AG09319 (cell line): ENCODE measurements at places on chromosomes 12 and 14.
A peak's percentile ranks its signal among the peaks of the same experiment; 100 is the strongest.

DNA sequence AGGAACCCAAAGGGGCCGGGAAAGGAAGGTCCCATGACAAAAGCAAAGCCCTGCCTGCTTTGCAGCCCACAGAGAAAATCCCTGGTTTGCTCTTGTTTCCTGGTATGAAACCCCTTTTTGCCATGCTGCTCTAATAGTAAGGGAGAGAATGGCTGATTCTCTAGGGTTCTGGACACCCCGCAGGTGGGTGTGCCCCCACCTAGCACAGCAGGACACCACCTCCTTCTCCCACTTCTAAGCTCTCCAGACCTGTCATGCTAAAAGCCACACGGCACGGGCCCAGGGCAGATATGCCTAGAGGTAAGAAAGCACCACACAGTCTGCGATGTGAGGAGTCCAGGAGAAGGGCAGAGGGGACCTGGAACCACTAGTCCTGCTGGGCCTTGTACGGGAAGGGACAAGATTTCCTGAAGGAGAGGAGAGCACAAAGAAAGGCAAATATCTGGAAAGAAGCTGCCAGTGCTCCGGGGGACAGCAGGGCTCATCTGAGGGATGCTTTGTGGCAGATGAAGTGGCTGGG is 113.3 kb downstream of the BCL11B start:
- DNase-seq: no peak

DNA sequence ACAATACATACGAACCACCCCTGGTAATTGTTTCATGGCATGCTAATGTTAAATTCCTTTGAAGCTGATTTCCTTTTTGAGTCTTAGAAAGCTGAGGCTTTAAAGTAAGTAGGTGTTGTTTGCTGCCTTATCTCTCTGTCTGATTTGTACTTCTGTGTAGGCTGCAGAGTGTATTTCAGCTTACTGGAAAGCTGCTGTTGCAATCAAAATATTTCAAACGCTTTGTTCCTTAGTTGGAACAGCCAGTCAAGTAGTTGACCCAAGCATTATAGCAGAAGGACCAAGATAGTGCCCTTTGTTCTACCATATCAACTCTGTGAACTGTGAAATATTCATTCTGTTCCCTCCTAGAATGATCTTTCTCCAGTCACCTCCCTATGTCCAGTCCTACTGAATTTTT is 3.1 kb downstream of the PKP2 start:
- DNase-seq: no peak

DNA sequence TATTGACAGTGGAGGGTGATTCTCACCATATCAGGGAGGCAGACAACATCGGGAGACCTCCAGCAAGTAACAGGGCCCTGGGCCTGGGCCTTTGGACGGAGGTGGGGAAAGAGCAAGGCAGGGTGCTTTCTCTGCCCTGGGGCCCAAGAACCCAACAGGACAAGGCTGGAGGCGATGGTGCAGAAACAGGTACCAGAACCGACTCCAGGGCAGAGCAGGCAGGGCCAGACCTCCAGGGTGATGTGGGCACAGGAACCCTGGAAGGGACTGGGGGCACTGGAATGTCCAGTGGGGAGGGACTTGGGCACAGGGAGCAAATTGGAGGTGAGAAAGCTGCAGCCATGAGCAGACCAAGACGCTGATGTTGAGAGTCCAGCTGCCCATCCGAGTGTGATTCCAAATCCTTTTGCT is 44.4 kb downstream of the PRMT8 start:
- DNase-seq: no peak

- DNase-seq: no peak
Observed at GRCh38 chr12:66140731-66141130, 10.2 kb upstream of the LLPH start.

DNA sequence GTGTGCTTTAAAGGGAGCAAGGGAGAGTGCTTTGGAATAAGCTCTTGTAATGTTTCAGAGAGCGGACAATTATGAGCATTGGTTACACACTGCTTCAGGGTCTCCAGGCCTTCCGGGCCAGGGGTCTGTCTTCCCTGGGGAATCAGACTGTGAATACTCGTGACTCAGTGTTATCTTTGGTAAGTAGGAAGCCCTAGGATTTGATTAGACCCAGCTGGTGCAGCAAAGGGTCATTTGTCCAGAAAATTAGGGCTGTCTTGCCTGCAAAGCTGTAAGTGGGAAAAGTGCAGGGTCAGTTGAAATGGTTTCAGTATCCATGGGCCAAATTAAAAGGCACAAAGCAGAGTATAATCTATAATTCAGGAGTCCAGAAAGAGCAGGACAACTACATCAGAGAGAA is 475.6 kb downstream of the MED13L start:
- no peak for DNase-seq

- no peak for DNase-seq
Observed at GRCh38 chr14:52060080-52060479, 8.8 kb downstream of the NID2 start.

- peak; percentile 63 for DNase-seq
Observed at GRCh38 chr12:13230500-13230899, 34.0 kb downstream of the EMP1 start.

- no peak for DNase-seq
Observed at GRCh38 chr12:69840727-69841126, 15.7 kb downstream of the MYRFL start.

DNA sequence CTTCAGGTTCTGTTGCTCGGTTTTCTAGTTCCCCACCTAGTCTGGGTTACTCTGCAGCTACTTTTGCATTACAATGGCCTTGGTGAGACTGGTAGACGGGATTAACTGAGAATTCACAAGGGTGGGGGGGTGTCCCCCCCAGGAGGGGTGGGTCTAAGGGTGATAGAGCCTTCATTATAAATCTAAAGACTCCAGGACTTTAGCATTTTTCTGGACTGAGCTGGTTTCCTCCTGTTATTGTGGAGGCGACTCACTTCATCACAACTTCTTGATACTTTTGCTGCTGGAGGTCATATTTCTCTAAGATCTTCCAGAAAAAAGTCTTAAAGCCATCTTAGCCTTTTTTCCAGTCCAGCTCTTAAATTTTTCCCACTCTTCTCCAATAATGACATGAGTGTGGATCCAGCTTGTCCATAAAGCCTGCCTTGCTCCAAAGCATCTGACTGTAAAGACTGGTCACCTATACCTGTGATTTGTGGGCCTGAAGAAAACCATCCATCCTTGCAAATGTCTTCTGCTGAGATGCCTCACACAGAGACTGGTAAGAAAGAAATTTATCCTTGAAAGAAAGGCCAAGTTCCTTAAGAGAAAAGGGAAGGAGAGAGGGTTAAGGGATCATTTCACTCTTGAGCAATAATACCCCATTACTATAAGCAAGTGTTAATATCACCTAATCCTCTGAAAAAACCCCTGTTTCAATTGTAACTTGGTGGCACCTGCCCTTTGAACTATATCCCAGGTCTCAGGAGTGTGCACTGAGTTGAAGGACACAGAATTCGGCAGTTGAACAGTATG is 19.7 kb upstream of the SLC2A14 start:
- no peak for DNase-seq

- no peak for DNase-seq
Observed at GRCh38 chr12:8950221-8950527, 729 bp upstream of the M6PR start.

GRCh38 chr12:68405343-68405781 is 73.2 kb upstream of the MDM1 start:
- DNase-seq: no peak

GRCh38 chr14:77641534-77642341 is 25.3 kb upstream of the SPTLC2 start:
- no peak for DNase-seq

DNA sequence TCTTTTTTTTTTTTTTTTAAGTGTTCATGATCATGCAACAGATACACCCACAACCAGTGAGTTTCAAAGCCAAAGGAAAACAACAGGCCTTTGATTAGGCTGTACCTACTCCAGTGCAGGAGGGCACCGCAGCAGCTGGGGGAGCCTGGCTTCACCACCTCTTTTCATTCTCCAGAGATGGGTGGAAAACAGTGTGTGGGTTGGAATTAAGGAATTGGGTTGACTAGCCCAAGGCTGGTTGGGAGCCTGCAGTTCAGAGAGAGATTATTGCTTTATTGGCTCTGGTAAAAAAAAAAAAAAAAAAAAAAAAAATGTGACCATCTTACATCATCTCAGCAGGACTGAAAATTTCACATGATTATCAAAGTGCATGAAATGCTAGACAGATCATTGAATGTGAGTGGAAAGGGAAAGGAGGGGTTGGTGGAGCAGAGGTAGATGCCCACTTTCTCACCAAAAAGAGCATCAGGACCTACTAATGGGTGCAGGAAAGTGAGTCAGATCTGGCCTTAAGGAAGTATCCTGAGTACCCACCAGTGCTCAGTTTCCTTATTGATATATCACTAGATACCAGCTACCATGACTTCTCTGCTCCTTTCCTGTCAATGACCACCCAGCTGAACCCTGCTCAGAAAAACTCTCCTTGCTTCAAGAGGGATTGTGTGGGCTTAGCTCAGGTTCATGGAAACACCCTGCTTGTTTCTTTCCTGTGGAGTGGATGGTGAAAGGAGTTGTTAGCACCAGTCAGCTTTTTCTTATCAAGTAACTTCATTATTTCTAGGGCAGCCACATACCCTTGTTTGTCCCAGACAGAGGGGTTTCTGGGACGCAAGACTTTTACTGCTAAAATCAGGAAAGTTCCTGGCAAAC is 54.8 kb upstream of the DYRK2 start:
- no peak for DNase-seq

- no peak for DNase-seq
Observed at GRCh38 chr12:98109266-98109665, 406.1 kb upstream of the TMPO start.

GRCh38 chr14:99773521-99774497 is 19.4 kb upstream of the EML1 start:
- no peak for DNase-seq

DNA sequence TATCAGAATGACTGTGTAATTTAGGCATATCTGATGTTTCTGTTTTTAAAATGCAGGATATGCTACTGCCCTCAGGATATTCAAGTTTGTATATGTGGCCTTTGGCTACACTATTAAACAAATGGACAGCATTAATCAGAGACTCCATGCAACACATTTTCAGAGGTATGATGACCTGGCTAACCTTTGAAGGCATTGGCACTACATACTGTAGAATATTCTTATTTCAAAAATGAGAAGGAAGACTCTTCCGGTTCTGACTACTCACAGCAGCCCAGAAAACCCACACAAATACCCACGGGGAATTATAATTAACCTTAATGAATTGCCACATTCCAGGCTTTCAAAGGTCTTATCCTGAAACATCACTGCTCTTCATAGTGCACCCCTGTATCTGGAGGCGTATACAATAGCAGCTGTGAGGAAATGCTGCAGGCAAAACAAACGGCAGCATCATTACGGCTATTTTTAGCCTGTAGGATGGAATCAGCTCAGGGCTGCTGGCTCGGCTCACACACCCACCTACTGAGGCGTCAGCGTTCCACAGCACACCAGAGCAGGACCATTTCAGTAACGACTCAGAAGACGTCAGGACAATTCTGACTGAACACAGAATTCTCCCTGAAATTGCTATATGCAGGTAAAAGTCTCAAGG is 648.5 kb downstream of the RPS29 start:
- DNase-seq: no peak

GRCh38 chr12:68622250-68622649 is 11.6 kb downstream of the RAP1B start:
- no peak for DNase-seq

DNA sequence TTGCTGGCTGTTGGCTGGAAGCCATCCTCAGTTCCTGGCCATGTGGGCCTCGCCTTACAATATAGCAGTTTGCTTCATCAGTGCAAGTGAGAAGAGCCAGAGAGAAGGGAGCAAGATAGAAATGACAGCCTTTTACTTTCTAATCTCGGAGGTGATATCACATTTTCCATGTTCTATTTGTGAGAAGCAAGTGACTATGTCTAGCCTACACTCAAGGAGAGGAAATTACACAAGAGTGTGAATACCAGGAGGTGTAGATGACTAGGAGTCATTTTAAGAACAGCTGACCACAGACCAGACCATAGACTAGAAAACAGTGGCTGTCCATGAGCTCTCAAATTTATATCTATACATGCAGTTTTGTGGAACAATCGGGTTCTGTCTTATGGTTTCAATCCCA is 163.0 kb upstream of the NRXN3 start:
- no peak for DNase-seq

- DNase-seq: no peak
Observed at GRCh38 chr14:99822800-99823455, 29.7 kb downstream of the EML1 start.

- no peak for DNase-seq
Observed at GRCh38 chr14:62662811-62663455, 382.3 kb downstream of the KCNH5 start.

- DNase-seq: no peak
Observed at GRCh38 chr12:132572106-132572505, 38.3 kb downstream of the LRCOL1 start.

DNA sequence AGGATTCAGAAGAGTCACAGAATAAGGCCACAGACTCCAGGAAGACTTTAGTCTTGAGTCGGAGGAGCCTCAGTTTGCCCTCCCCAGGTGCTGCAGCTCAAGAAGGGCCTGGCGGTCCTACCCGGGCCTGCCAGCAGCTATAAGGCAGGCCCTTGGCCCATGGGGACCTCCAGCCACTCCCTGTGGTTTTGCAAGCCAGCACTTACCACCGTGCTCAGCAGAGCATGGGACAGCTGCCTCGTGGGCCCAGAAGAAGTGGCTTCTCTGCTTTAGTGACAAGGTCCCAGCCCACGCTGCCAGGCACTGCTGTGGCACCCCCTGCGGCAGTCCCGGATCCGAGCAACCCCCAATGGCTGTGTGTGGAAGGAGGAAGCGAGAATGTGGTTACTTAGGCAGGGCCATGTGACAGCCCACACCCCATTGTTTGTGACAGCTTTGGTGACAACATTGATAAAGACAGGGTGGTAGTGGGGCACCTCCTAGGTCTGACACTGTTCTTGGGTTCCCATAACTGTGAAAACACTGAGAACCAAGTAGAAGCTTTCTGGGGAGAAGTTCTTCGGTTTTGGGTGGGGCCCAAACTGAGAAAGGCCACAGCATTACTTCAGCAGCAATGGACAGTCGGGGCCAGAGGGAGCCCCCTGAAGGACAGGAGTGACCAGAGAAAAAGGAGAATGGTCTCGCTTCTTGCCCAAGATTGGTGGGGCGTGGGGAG is at the start of gene SELPLG:
SELPLG (minus strand) TSS at position 361 of the 715 bp plus-strand sequence. CDS start 9,587 bp downstream, outside the sequence.
- DNase-seq: no peak

DNA sequence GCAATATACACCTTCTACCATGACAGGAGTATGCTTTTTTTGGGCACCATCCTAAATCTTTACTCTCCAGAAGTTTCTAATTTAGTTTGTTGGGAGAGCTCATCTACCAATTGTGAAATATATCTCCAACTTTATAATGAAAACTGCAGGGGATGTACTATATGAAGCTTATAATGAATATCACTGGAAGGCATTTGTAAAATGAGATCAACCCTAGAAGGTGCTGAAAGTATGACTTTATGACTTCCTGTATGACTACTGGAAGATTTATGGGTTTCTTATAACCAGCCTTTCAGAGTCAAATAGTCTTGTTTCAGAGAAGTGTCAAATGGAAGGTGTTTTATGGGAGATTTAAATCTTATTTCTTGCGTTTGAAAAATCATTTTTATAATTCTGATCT is 122.9 kb downstream of the MYRFL start:
- DNase-seq: no peak

DNA sequence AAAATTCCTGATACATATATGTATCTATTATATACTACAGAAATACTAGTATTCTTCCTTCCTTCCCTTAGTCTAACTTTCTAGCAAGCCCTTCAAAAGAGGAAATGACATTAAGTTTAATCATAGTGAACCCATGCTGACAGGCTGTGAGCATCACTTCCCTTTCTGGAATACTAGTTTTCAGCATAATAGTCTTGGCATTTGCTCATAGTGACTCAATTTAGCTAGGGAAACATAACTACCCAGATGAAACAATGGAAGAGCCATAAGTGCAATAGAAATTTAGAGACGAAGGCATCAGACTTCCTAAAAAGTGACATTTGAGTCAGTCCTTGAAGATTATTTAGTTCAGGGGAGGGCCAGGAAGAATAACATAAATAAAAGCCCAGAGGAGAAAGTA is 184.5 kb upstream of the CRY1 start:
- no peak for DNase-seq
